ENCODE measurements at places on chromosomes 5 and 9.
A peak's percentile ranks its signal among the peaks of the same experiment; 100 is the strongest.

DNA sequence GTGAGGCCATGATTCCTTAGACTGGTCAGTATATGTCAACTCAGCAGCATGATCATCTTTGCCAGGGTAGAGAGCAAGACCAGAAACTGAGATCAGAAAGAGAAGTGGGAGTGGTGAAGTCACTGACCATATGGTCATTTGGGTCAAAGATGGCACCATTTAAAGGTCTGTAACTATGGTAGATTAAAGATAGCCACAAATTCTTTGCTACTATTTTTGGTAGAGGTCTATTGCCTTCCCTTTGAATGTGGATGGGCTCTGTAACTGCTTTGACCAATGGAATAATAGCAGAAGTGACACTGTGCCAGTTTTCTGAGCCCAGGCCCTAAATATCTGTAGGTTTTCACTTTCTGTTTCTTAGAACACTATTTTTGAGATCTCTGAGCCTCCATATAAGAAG is 117.6 kb downstream of the PCSK1 start:
- no peak for DNase-seq

- no peak for DNase-seq
Measured at GRCh38 chr5:3194271-3194670, 401.4 kb upstream of the IRX1 start.

DNA sequence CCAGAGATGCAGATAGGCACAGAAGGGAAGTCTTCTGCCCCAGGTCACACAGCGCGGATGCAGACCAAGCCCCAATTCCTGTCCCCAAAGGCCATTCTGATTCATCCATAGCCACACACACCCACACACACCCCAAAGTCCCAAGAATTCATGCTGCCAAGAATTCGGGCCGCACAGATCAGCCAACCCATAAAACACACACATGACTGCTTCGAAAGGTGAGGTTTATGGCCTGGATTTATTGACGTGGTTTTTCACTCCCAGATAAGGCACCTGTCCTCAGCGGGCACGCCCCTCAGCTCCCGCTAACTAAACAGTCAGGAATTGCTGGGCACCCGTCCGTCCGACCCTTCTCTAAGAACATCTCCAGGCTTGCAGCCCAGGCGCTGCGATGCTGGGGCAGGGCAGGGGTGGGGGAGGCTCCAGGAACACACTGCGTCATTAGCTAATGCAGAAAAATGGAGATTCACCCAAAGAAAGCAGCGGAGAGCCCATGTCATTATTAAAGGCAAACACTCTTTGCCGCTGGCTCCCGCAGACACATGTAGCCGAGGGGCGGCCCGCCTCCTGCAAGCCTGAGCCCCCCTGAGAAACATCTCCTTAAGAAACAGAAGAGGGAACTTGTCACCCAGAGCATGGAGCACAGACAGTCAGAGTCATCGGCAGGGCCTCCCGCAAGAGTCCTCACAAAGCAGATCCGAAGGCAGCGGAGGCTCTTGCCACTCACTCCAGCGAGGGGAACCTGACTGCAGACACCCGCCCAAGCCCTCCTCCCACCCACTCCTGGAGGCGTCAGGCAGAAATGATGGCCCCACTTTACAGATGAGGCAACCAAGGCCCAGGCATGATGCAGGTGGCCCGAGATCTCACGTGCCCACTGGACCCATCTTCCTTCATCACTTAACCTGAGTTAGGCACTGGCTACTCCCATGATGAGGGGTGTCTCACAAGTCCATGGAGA is 19.9 kb downstream of the VAV2 start:
- DNase-seq: no peak

DNA sequence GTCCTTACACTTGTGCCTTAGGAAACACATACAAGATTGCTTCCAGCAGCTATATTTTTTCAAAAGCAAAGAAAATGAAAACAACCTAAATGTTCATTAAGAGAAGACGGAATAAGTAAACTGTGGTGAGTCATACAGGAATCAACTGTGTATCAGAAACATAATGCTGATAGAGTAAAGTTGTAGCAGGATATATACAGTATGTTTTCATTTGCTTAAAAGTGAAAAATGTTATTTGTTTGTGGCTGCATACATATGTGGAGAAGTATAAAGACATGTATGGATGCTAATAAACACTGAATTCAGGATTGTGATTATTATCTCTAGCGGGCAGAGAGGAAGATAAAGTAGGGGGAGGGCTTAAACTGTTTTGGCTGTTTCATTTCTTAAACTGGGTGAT is 8.3 kb downstream of the DCTN4 start:
- DNase-seq: no peak

- DNase-seq: peak; percentile 79
Measured at GRCh38 chr5:150497274-150497988, 10.5 kb upstream of the NDST1 start.

DNA sequence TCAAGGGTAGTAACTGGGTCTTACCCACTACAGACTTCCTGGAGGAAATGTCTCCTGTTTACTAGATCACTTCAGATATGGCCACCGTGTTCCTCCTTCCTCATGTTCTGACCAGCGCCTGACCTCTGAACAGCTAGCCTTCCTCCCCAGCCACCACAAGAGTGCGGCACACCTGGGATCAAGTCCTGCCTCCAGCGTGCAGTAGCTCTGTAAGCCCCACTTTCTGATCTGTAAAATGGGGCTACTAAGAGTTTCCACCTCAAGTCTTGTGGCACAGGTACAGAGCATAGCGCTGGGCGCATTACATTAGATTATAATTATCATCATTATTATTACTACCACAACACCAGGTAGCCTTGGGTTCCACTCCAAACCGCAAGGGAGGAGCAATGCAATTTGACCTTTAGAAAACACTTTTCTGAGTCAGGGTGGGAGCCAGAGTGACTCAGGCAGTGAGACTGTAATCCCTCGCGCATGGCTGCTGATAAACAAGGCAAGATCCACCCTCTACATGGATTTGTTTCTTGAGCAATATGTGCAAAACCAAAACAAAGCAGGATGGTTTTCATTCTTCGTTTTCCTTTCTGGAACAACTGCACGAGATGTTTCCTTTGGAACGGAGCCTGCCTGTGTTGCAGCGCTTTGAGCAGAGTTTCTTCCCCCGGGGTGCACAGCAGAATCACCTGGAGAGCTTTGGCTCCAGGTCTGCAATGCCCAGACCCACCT is 65.0 kb upstream of the ANGPTL2 start:
- no peak for DNase-seq

GRCh38 chr9:89935115-89935514 is 330.3 kb downstream of the GADD45G start:
- no peak for DNase-seq

DNA sequence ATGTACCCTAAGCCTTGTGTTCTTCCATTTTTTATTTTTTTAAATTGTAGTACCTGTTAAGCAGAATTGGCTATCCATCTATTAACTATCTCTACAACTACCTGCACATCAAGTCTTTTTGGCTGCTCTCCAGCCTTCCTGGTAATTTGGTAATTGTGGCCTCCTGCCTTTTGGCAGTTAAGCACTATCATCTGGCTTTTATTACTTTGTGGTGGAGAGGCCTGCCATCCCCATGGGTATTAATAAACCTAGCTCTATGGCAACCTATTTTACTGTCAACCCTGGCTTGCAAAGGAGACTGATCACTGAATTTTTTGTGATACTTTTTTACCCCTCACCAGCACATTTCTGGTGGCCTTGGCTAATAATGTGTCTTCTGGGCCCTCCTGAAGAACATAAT is 20.5 kb downstream of the SELENOP start:
- no peak for DNase-seq

- no peak for DNase-seq
Measured at GRCh38 chr5:35538198-35538931, 79.3 kb upstream of the SPEF2 start.
